ENCODE measurements at places on chromosomes 12 and 14.

DNA sequence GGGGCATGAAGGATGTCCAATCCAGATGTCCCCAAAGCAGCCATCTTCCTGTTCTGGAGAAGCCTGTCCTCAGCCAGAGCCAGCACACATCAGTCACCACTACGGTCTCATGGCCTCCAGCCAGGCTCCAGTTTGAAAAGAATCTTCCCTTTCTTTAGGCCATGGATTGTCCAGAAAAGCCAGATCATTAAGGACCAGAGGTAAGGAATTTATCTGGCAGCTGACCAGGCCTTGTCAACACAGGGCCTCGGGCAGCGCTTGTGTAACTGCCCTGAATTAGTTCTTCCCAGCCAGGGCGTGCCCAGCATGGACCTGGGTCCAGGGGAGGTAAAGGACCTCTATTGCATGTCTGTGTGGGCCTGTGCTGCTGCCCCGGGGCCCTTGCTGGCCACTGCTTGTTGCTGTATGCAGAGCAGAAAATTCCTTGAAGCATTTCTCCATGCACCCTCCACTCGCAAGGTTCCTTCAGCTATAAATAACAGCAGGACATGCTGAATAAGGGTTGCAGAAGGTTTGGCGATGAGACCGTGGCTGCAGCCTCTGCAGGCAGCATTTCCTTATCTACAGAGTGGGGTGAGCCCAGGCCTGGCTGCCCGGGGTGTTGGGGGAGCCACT is 21.7 kb upstream of the VPS37B start:
- ATAC-seq, result no peak

- no peak for ATAC-seq
Measured at GRCh38 chr14:29102266-29102665, 335.7 kb downstream of the FOXG1 start.

- ATAC-seq, result no peak
Measured at GRCh38 chr14:93543766-93544165, 113.0 kb downstream of the UNC79 start.

DNA sequence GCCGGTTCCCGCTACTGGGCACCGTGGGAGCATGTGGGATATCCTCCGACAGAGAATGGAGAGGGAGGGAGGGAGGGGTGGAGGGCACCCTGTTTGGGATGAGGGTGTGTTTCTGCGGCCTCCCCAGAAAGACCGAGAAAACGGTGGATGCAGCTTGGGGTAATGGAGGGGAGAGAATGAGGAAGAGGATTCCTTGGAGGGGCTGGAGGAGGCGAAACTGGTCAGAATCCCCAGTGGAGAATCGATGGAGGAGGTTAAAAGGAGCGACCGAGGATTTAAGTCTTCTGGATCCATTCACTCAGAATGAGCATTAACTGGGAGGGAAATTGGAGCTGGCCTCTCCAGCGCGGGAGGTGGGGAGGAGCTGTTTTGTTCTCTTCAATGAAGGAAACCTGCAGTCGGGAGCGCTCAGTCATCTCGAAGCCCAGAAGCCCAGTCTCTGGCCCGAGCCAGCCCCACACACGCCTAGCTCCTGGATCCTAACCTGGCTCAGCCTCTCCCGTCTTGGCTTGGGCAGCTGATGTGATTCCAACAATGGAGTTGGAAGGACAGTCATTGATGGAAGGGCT is 581 bp downstream of the ARG2 start:
- ATAC-seq, result no peak

- no peak for ATAC-seq
Measured at GRCh38 chr12:67573566-67573965, 75.0 kb upstream of the DYRK2 start.

DNA sequence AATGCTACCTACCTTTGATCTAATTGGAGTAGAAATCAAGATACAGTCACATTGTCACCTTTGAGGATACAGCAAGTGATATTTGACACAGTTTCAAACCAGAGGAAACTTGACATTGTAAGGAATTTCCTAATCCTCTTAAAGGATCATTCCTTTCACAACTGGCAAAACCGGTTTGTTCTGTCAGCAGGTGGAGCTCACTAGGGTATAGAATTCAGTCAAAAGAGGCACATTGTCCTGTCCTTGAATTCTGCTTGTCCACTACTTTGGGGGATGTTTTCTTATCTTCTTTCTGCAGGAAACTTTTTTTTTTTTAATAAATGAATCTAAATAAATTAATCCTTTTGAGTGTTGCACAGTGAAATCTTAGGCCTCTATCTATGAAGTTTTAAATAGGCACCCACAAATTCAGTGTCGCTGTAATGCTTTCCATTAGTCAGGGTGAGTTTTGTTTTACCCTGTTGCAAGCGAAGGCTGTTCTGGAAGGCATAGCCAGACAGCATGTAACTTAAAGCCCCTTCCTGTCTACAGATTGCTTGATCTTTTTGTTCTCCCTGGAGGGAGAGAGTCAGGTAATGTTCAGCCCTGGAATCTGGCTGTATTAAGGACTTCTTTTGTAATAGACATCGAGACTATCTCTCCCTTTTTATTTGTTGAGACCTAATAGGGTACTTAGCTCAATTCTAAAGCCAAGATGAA is 285.0 kb upstream of the RGS6 start:
- no peak for ATAC-seq

GRCh38 chr14:51044961-51045360 is 49.9 kb downstream of the TRIM9 start:
- ATAC-seq, result no peak

- ATAC-seq, result no peak
Measured at GRCh38 chr12:1814266-1814665, 6.1 kb upstream of the LRTM2 start.

- no peak for ATAC-seq
Measured at GRCh38 chr14:27845902-27846301, 920.7 kb upstream of the FOXG1 start.

- ATAC-seq, result no peak
Measured at GRCh38 chr12:127599436-127599835, 667.5 kb upstream of the TMEM132C start.

GRCh38 chr14:53545217-53545616 is 392.1 kb upstream of the DDHD1 start:
- ATAC-seq, result peak; percentile 79

- ATAC-seq, result no peak
Measured at GRCh38 chr12:70101064-70101463, 142.2 kb upstream of the CNOT2 start.

GRCh38 chr14:54775486-54776140 is 127.0 kb downstream of the GCH1 start:
- no peak for ATAC-seq

- ATAC-seq, result no peak
Measured at GRCh38 chr14:41668356-41668755, 61.7 kb downstream of the LRFN5 start.

DNA sequence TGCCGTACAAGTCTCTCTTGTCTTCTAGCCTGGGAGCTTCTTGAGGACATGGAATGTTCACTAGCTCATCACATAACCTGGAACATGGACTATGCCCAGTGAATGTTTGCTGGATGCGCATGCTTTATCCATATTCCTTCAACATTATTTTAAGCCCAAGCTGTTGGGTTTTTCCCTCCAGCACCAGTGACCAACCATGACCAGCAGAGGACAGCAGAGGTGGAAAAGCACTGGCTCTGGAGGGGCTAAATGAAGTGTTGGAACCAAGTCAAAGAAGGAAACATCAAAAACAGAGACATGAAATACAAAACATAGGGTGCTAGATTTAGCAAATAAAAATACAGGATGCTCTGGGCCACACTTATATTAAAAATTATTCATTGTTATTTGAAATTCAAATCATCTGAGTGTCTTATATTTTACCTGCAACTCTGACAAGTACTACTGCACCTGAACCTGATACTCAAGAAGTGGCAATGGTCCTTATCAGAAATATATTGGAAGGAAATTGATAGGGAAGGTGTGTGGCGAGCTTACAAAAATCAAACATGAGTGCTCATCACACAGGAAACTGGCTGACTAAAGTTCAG is 23.1 kb upstream of the HELB start:
- no peak for ATAC-seq

DNA sequence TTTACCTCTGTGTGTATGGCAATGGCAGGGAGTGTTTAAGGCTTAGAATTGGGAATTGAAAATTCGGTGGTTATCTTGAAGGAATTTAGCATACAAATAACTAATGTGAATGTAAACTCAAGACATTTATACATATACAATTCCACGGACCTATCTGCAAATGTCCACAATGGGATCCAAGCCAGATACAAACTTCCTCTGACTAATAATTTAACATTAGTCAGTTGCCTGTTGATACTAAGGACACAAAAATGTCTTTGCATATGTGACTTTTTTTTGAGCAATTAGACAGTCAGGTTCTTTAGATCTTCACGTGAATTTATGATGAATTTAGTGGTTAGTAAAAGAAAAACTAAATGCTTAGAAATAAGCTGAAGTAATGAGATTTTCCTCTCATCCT is 40.5 kb downstream of the ESR2 start:
- no peak for ATAC-seq

- peak; percentile 60 for ATAC-seq
Measured at GRCh38 chr14:68327231-68327630, 465.6 kb downstream of the ZFP36L1 start.

GRCh38 chr14:104267895-104268294 is 129.5 kb downstream of the KIF26A start:
- ATAC-seq, result no peak

DNA sequence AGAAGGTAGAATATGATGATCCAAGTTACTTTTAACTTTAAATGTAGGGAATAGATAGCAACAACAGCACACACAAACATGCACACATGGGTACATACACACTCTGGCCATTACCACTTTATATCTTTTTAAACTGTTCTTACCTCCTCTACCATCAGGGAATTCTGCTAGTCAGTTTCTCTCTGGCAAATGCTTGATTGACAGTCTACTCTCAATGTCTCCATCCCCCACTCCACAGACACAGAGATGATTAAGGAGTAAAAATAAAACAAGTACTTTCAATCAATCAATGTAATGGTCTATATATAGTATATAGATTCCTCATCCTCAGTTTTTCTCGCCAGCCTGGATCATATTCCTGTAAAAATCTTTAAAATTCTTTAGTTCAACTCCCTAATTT is 16.1 kb upstream of the STRN3 start:
- ATAC-seq, result no peak

DNA sequence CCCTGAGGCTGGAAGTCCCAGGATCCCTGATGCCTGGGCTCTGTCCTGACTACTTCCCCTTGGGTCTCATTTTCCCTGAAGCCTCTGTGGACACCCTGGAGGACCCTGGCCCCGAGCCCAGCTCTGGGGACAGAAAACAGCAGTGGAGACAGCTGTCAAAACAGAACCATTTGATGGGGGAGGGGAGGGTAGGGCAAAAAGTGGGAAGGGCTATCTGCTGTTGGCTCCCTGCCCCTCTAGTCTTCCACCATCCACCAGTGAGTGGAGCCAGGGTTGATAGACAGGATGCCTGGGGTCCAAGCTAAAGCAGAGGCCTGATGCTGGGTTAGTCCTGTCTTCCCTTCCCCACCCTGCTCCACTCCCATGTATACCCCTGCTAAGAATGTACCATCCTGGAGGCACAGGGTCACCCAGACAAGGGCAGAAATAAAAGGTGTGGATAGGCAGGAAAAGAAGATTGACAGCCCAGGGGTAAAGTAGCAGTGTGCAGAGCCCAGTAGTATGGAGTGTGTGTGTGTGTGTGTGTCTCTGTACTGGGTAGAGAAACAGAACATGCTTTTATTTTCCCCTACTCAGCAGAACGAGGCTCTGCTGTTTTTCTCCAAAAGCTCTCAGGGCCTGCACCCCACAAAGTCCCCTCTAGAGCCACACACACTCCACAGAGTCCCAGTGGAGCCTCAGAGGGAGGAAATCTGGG is 9.8 kb downstream of the ZNF385A start:
- ATAC-seq, result no peak

DNA sequence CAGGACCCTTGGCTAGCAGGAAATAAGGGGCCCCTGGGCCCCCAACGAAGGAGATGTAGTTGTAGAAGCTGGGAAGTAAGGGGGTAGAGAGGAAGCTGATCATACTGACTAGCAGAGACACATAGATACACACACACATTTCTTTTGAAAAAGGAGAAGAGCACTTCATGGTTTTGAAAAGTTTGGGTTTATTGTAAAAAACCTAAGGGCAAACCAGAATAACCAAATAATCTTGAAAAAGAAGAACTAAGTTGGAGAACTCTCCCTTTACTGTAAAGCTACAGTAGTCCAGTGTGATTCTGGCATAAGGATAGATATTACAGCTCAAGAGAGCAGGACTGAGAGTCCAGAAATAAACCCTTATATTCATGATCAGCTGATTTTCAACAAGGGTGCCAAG is 5.8 kb upstream of the HCAR3 start:
- ATAC-seq, result no peak

DNA sequence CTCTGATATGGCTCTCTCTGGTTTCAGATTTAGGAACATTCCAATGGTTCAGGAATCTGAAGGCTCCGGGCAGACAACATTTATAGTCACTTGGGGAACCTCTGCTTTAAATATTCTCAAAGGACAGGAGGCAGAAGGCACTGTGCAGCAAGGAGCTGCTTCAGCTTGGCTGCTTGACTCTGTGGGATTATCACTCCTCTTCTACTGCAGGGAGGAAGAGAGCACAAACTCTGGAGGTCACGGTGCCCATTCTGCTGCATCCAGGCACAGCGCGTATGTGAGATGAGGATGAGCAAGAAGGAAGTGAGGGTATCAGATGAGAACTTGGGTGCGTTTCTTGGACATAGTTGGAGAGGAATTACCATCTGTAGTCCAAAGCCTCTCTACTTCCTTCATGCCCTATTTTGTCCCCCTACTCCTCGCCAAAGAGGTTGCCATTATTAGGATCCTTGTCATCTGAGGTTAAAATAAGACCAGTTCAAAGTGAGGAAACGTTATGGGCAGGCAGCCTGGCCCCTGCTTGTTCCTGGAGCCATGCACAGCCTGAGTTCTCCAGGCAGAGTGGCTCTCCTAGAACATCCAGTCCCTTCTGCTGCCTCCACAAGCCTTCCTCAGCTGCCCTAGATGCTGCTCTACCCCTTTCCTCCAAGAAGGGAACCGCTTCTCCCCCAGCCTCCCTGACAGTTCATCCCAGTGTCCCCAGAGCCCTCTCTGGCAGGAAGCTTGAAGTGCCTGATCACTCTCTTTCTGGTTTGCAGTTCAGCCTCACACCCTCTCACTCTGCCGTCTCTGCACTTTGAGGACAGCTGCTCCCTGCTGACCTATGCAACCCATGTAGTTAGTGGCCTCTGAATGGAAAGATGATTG is 12.5 kb downstream of the FGF6 start:
- no peak for ATAC-seq

GRCh38 chr14:99256483-99256874 is 15.5 kb downstream of the BCL11B start:
- no peak for ATAC-seq

- ATAC-seq, result no peak
Measured at GRCh38 chr14:94392510-94392935, 4.1 kb upstream of the SERPINA1 start.
